Cardiac septum (tissue), 1 donor: ENCODE measurements at places on chromosomes 5 and 9. TPM values are rescaled to one million over a fixed set of nuclear protein-coding genes. Genes with fewer than 3 reads are reported as not detected.
A peak's percentile ranks its signal among the peaks of the same experiment; 100 is the strongest.

Gene GDNF
- 0.30 TPM for total RNA-seq

Gene PCDHGC5
- 6.1 TPM for total RNA-seq

Gene TRAF1
- 2.4 TPM for total RNA-seq

Gene SHISAL2B
- total RNA-seq: not detected

Gene GABRB2
- total RNA-seq: 0.22 TPM

Gene DMRTA1
- total RNA-seq: 0.38 TPM

Gene STPG3
- not detected for total RNA-seq

Gene GABRG2
- not detected for total RNA-seq

Gene DBH
- total RNA-seq: not detected

Gene TESK1
- 34.2 TPM for total RNA-seq

Gene KCNIP1
- 0.57 TPM for total RNA-seq

Gene LRRC19
- total RNA-seq: not detected

Gene PRDM9
- not detected for total RNA-seq

Gene EGR1
- total RNA-seq: 66.8 TPM

Gene RLN1
- 0.32 TPM for total RNA-seq

Gene PPP3R2
- total RNA-seq: not detected

GRCh38 chr5:139394654-139395566 lies at the start of gene PROB1:
PROB1 (minus strand) TSS chr5:139395104; CDS start chr5:139395081, 23 bp downstream.
- peak; percentile 87 for DNase-seq

GRCh38 chr9:113228130-113228665 lies 6.9 kb downstream of the SLC31A1 start:
- no peak for DNase-seq

GRCh38 chr9:33676746-33677505 lies 118.4 kb upstream of the PRSS3 start:
- peak; percentile 78 for DNase-seq

GRCh38 chr5:61416420-61416819 lies 84.4 kb downstream of the ZSWIM6 start:
- no peak for DNase-seq

- DNase-seq: no peak
These were observed 19.8 kb upstream of the ITGA1 start for GRCh38 chr5:52767766-52768480.

- DNase-seq: no peak
These were observed 14.2 kb upstream of the PHF2 start for GRCh38 chr9:93562157-93562556.

- no peak for DNase-seq
These were observed 115.5 kb upstream of the IL7R start for GRCh38 chr5:35741126-35741716.

DNA sequence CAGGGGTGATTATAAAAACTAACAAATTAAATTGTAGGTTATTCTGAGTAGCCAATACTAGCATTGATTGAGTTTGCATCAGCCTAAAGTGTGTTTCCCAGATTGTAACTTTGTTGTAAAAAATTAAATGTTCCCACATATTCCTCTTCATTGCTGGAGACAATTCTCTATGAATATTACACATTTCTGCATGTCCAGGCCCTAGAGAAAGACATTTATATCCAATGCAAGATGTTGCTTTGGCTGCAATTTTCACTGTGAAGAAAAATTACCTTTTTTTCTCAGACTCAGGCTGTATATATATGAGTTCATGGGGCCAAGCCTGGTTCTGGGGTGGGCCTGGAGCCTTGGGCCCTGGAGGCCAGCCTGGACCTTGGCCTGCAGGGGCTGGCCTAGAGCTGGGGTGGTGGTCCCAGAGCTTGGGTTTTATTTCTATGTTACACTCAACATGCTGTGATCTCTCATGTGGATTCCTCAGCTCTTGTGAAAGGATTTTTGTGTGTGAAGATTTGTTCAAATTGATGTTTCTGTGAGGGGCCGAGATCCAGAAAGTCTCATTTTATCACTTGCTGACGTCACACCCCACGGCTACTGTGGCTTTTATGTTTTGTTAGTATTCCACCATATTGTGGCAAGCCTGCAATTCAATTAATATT lies 232.5 kb downstream of the SPATA31A1 start:
- DNase-seq: peak; percentile 69

- no peak for DNase-seq
These were observed 6.2 kb upstream of the VPS13A start for GRCh38 chr9:77170991-77171699.

DNA sequence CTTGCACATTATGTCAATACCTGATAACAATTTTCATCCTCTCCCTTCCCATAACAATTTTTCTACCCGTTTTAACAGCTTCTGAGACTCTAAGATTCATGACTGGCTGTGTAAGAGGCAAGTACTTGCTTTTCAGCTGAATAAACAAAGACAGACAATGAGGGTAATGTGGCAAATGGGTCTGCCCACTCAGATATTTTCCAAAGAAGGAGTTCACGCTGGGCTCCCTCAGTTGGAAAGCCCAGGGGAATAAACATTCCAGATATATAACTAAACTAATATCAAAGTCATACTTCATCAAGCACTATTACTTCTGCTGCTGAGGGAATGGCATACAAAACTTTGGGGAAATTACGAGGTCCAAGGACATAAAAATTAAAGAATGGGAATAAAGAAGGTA lies 24.4 kb downstream of the MEGF9 start:
- no peak for DNase-seq

DNA sequence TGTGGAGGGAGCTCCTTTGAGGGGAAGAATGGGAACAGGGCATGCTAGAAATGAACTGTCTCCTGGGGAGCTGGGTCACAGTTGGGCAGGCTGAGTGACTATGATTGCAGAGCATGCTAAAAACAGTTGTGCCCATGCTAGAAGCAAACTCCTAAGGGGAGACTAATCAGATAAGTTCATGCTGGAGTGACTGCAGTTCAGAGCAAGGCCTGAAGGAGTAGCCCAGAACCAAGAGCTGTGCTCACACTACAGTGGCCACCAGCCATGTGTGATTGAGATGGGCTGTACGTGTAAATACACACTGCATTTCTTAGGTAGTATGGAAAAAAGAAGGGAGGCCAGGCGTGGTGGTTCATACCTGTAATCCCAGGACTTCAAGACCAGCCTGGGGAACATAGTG lies 10.3 kb upstream of the AK1 start:
- DNase-seq: no peak

GRCh38 chr9:79134654-79135053 lies 437.1 kb upstream of the TLE4 start:
- no peak for DNase-seq

- DNase-seq: no peak
These were observed 1.5 kb downstream of the COL27A1 start for GRCh38 chr9:114156657-114157421.

DNA sequence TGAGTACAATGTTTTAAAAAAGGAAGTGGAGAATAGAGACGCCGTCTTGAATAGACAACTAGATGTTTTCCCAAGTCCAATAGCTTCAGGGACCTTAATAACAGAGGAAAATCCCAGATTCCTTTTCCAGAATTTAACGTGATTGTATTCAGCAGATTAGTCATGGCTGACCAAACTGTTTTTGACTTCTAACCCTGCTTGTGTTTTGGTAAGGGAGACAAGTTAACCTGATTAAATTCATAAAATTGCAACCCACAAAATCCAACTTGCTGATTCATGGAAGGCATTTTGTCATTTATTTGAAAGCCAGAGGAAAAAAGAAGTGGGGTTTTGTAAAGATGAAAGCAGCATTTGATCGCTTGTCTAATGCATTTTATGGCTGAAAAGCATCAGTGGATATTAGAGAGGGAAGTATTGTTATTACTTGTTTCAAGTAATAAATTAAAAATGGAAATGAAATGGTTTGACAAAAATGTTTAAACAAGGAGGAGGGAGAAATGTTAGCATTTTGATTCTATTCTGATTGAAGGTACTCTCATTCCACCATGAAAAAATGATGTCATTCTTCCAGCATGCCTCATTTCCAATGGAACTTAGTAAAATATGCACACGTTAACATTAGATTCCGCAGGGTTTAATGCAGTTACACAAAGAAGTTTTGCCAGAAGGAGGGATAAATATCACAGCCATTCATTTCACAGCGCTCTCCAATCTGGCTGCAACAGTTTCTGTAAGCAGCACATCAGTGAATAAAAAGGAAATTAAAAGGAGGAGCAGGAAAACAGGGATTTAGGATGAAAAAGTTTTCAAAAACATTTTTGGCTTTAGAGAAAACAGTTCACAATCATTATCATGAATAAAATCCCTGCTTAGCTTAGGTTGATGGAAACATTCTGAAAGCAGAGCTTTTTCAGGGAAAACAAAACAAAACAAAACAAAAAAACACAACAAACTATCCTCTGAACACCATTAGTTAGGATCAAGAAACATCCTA lies 314.7 kb downstream of the PRR16 start:
- DNase-seq: no peak

DNA sequence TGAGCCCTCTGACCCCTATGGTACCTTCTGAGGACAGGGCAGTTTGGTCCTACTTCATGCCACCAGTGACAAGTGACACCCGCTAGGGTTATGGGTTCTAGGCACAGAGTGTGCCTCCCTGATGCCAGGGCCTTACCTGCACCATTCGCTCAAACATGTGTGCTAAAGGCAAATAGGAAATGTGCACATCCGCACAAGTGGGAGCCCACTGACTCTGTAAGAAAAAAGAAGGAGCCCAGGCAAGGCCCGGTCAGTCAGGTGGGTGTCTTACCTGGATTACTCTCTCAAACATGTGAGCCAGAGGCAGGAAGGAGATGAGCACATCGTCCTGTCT lies 29.1 kb upstream of the MEIKIN start:
- peak; percentile 31 for DNase-seq

- no peak for DNase-seq
These were observed 6.3 kb upstream of the PHYKPL start for GRCh38 chr5:178238711-178239592.

DNA sequence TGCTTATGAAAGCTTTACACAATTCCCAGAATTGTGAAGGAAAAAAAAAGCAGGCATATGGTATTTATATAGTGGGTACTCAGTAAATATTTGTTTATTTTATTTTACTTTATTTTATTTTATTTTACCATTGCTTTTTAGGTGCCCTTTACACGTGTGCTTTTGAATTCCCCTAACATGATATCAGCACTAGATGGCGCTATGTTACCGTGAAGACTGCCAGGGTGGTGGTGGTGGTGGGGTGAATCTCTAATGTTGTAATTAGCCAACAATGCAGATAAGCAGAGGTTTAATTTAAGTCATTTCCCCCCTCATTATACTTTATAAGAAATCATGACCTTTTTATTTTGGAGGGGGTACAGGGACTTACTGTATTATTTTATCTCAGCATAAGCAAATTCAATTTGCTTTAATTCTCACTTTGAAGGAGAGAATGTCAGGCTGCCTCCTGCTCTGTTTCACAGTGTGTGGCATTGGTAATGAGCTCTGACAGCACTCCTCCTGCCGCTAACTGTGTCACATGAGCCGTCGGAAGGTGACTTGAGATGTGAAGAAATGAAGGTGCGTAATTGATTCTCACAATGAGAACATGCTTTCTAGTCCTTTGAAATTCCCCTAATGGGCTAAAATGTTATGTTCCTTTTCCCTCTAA lies 165.6 kb downstream of the YTHDC2 start:
- DNase-seq: no peak

DNA sequence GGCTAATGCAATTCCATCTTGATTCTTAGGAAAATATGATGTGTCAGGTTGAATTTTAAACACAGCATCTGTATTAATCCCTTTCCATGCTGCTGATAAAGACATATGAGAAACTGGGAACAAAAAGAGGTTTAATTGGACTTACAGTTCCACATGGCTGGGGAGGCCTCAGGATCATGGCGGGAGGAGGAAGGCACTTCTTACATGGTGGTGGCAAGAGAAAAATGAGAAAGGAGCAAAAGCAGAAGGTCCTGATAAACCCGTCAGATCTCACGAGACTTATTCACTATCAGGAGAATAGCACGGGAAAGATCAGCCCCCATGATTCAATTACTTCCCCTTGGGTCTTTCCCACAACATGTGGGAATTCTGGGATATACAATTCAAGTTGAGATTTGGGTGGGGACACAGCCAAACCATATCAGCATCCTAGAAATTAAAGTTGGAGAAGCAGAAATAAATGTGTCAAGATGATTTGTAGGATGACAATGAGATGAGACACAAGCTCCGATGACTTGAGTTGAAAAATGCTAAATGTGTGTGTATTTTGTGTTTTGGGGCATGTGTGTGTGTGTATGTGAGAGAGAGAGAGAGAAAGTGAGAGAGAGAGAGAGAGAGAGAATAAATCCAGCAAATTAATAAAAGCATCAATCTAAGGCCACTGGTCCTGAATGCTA lies 48.5 kb upstream of the ANKRD55 start:
- no peak for DNase-seq

GRCh38 chr9:130587921-130588320 lies 8.5 kb downstream of the FUBP3 start:
- DNase-seq: no peak

GRCh38 chr9:13974891-13975290 lies 339.1 kb downstream of the NFIB start:
- no peak for DNase-seq

DNA sequence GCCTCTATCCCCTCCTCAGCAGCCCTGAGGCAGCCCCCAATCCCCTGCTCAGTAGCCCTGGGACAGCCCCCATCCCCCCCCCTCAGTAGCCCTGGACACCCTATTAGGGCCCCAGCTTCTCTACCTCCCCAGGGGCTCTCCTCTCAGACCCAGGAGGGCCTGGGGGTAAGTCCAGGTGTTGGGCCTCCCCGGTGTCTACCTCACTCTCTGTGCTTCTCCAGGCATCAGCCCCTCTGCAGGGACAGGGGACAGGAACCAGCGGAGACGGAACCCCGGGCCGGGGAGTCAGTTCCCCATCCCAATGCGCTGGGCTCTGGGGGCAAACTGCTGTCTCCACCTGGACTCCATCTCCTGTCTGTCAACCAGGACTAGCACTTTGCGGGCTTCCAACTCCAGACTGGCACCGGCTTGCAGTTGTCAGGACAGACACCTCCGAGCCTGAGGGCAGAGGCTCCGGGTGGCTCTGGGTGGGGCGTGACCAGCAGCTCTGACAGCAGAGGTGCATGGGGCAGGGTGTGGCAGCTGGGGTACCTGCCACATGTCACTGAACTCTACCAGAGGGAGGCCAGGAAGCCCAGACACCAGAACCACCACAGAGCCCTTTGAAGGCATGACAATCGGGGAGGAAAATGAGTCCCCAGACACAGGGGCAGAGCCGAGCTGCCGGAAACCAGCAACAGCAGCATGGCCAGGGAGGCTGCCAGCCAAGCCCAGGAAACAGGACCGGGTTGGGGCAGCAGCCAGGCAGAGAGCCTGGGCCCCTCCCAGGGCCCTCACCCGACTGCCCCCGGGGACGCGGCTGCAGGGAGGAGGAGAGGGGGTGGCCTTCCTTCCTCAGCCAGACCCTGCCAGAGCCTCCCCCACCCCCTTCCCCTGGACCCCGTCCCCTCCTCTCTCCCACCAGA lies 17.7 kb upstream of the UBAC1 start:
- DNase-seq: no peak

- no peak for DNase-seq
These were observed 64.8 kb downstream of the HSPA4 start for GRCh38 chr5:133116601-133117000.

GRCh38 chr9:20753761-20754160 lies 69.7 kb downstream of the FOCAD start:
- DNase-seq: no peak

GRCh38 chr9:137423514-137424291 lies 510 bp downstream of the NOXA1 start:
- peak; percentile 78 for DNase-seq
